Dorsolateral prefrontal cortex (tissue), 122 donors: ENCODE measurements at places on chromosomes 11 and 22. TPM values are rescaled to one million over a fixed set of nuclear protein-coding genes. Genes with fewer than 3 reads are reported as not detected.

The PAMR1 gene
- total RNA-seq, result 22.6 TPM

The SPA17 gene
- 6.6 TPM for total RNA-seq

DNA sequence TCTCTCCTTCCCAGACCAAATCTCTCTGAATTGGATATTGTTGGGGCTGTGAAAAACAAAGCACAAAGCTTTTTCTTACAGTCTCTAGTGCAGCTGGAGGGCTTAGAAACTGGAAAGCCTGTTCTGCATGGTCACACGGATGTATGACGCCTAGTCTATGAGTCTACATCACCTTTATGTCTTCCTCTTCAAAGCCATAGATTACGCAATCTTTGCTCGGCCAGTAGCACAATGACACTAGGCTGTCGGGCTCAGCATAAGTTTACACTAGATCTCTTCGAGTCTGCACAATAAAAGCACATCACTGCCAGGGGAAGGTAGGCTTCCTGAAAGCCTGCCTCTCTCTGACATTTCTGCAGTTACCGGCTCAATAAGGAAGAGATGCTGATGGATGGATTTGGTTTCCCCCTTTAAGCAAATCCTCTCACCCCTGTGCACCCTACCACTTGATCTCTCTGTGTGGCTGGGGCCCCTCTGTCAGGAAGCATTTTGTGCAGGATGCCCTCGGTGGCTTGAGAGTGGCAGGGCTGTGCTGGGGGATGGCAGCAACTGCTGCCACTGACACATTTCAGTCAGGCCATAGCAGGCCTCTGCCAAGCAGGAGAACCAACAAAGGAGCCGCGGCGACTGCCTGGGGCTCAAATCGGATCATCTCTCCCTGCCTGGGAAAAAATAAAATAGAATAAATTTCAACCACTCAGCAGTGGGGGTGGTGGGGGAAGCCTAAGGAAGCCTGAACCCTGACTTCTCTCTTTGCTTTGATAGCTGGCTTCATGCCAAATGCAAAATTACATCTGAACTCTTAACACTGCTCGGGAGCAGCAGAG, 1272.8 kb downstream of the LRRC4C start:
- peak; percentile 30 for DNase-seq

GRCh38 chr11:6237266-6237665, 1.6 kb upstream of the CNGA4 start:
- DNase-seq, result no peak

DNA sequence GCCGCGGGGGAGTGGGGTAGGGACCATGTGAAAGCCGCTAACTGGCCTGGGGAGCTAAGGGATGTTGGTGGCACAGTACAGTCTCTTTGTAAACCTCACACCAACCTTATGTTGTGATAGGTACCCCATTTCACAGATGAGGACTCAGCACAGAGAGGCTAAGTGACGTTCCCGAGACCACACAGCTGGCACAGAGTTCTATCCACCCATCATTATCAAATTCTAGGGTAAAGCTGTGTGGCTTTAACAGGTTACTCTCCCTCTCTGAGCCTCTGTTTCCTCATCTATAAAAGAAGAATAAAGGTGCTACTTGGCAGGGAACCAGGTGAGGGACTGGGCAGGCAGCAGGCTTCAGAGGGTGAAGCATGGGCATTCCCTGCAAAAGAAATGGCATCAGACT, 1.4 kb upstream of the GDPD5 start:
- no peak for DNase-seq

GRCh38 chr11:80097146-80097545, 656.3 kb upstream of the TENM4 start:
- DNase-seq, result no peak

DNA sequence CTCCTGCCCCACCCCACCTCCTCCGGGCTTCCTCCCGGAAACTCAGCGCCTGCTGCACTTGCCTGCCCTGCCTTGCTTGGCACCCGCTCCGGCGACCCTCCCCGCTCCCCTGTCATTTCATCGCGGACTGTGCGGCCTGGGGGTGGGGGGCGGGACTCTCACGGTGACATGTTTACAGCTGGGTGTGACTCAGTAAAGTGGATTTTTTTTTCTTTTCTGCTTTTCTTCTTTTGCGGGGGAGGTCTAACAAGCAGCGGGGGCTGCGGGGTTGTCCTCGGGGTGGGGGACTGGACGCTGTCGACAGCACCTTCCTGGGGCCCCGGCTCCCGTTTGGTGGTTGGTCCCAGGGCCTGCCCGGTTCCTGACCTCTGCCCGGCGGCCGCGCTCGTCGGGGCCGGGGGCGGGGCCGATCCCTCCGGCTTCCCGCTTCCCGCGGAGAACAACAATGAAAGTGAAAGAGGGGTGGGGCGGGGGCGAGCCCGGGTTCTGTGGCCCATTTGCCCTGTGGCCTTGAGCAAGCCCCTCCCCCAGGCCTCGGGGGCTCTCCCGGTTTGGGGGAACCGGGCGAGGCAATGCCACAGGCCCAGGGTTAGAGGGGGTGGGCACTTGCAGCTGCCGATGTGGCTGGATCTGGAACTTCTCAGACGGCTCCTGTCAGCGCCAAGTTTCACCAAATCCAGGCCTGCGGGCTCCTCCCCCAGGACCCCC, 975 bp upstream of the MDK start:
- DNase-seq, result no peak
